Activated T-helper 1 cell treated with anti-CD3 and anti-CD28 coated beads, Interleukin-2, amount 50 U/mL, for 16 hours (primary cell): ENCODE measurements at places on chromosomes 7 and 10.

DNA sequence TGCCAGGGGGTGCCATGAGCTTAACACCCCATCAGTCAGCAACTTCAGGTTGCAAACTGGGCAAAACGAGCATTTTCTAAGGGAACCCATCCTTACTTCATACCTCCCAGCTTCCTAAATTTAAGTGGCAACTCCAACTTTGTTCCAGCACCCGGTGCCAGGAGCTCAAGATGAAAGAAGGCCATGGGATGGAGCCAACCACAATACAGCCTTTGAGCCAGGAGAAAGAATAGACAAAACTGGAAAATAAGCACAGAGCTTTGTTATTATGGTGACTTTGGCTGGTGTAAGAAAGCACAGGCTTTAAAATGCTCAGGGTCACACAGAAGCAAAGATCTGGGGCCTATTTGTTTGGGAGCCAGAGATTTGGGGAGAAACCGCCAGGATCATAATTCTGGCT lies 388.7 kb upstream of the MGMT start:
- DNase-seq = no peak

DNA sequence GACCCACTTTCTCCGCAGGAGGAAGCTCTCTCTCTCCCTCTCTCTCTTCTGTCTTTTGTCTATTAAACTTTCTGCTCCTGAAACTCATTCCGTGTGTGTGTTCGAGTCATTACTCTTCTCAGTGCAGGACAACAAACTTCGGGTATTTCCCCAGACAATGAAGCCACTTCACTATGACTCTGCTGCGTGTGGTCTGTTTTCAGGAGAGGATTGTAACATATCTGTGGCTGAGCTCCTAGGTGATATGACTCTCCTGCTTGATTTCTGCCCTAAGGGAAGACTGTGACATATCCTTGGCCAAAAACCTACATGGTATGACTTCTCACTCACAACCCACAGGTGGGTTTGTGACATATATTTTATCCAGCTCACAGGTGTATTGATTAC lies 39.9 kb upstream of the ZNF107 start:
- DNase-seq = no peak

DNA sequence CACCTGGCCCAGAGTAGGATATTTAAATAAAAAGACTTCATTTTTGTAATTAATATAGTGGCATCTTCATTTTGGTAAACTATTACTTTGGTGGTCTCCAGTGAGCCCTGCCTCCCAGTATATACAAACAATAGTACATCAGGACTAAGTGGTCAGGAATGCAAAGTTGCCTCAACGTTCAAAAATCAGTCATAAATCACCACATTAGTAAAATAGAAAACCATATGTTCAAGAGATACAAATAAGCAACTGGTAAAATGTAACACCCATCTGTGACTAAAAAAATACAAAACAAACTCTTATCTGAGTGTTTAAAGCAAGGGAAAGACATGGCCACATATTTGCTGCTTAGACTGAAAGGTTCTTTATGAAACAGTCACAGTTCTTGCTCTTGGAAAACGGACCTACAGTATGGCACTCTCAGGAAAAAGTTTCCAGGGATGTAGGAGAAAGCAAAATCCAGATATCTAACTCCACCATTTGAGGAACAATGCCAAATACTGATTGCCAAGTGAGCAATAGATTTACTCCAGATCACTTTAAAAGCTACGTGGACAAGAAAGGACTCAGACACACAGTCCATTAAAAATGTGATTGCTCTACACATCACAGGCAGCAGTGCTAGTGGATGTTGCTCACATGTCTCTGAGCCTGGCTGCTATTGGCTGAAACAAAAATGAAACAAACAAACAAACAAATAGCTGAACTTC lies 15.1 kb upstream of the RHOBTB1 start:
- DNase-seq = no peak

DNA sequence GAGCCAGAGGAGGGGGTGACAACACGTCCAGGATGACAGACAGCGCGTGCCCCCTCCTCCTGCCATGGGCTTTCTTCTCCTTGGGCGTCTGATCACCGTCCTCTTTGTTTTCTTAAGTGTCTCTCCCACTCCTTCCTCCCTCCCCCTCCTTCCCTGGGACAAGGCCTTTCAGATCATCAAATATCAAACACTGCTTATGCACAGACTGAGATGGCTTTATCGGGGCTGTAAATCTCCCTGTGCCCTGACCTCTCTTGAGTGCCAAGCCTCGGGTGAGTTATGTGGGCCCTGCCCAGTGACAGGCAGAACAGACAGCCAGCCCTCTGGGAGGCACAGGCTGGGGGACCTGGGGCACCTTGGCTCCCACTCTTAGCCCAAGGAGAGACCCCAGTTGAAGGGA lies 116.4 kb downstream of the C10orf105 start:
- no peak for DNase-seq

DNA sequence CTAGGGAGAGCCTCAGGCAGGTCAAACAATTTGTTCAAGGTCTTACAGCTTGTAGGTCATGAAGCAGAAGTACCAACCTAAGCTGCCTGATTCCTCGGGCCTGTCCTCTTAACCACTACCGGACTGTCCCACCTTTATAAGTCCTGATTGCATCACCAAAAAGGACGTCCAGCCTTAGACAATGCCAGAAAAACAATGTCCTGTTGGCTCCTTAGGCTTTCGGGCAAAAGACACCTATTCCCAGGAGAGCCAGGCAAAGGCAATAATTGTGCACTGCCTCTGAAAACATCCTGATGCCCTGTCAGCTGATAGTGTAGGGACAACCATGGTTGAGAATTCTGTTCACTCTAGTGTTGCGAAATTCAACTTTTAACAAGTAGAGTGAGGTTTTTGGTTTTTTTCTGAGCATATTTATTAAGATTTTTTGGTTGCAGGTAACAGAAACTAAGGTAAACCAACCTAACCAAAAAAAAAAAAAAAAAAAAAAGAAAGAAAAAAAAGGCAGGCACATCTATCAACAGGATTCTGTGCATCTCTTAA lies 40.5 kb downstream of the CDHR3 start:
- DNase-seq = no peak

DNA sequence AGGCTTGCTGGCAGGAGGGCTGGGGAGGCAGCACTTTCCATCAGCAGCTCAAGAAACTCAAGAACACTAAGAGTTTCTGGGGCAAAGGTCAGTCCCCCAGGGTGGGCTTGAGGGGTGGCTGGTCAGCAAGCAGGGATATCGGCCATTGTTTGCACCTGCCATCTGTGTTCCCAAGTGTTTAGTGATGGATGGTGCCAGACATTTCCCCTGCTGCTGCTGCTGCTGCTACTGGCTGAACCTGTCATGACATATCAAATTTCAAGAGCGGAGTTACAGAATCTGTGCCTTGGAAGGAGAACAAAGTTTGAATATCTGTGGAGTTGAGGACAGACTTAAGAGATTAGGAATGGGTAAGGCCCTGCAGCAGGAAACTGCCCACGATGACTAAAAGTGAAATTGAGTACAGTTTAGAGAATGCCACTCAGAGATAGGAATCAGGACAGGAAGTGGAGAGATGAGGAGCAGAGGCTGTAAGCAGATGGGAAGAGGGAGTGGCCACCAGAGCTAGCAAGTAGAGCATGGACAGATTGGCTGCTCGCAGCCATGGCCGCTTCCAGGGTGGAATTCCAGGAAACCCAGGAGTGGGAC lies 39.2 kb upstream of the PPP1R3C start:
- no peak for DNase-seq

GRCh38 chr10:77906951-77907421 lies 19.6 kb downstream of the DLG5 start:
- DNase-seq = no peak

- DNase-seq = no peak
Measured at GRCh38 chr7:140435252-140435895, 31.5 kb downstream of the RAB19 start.

- no peak for DNase-seq
Measured at GRCh38 chr7:105030447-105030846, 16.4 kb downstream of the KMT2E start.

- DNase-seq = no peak
Measured at GRCh38 chr10:52818019-52818418, 45.4 kb upstream of the MBL2 start.

DNA sequence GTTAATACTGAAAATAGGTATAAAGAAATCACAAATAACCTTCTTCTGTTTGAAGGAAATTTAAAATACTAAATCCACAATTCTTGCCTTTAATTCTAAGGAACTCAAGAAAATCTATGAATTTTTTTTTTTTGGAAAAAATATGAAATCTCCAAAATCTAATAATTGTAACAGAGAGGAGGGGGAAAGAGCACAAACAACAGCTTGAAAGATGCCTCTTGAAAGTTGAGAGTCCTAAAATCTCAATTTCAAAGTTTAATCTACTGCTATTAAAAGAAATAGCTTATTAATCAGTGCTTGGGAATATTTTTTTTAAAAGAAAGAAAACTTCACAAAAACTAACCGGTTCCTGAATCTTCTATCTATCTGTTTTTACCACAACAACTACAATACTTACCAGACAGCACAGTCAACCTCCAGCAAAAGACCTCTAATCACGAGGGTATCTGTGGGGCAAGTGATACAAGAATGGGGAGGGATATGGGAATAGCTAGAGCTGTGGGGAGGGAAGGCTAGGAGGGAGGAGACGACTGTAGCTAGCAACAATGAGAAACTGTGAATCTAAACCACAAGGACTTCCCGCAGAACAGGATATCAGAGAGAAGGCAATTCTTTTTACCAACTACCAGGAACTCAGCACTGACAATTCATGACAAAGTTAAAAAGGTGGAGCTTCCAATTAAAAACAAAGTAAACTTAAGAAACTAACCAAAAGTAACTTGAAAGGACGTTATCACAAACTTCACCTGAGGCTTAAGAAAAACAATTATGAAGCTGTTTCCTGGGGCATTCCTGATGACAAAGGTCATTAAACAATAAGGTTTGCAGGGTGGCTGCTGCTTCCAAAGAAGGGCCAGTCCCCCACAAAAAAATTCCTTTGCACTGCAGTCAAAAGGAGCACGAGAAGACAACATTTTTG lies at the start of gene USP54:
Gene USP54, minus strand, starts transcription at position 462 of the 919 bp plus-strand sequence. CDS start 15,684 bp downstream, outside the sequence.
- no peak for DNase-seq

GRCh38 chr10:61835946-61836887 lies 65.3 kb upstream of the ARID5B start:
- DNase-seq = no peak

GRCh38 chr7:988426-988911 lies 5.5 kb downstream of the CYP2W1 start:
- DNase-seq = no peak

DNA sequence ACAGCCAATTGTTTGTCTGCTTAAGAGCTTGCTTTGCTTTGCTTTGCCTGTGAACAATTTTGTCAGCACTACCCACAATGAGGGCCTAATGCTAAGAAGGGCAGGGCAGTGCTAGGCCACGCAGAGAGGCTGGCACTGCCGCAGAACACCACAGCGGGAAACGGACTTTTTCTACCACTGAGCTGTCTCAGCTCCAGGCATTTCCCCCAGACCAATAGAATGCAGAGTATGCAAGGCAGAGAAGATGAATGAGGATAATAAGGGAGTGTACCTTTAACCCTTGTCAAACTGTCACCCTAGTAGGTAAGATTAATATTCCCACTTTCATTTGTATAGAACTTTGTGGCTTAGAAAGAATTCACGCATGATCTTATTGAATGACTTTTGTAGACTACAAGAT lies 104.5 kb downstream of the SH3PXD2A start:
- DNase-seq = no peak

- DNase-seq = no peak
Measured at GRCh38 chr7:3177271-3177670, 123.8 kb upstream of the SDK1 start.

- DNase-seq = no peak
Measured at GRCh38 chr7:89336121-89336520, 540.6 kb upstream of the TEX47 start.

DNA sequence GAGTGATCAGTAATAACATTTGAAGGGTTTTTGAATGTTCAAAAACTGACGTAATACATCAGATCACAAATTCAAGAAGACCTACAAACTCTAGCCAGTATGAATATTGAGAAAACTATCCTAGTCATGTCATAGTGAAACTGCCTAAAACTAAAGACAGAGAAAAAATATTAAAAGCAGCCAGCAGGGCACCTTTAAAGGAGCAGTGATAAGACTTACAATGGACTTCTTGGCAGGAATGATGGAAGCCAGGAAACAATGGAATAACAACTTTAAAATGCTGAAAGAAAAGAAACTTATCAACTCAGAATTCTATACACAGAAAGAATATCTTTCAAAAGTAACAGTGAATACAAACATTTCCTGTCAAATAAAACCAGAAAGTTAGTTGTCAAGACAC lies 78.3 kb upstream of the CTBP2 start:
- no peak for DNase-seq

GRCh38 chr7:14275356-14275755 lies 285.9 kb upstream of the ETV1 start:
- no peak for DNase-seq

- no peak for DNase-seq
Measured at GRCh38 chr7:106037489-106038176, 74.5 kb downstream of the SYPL1 start.

- DNase-seq = no peak
Measured at GRCh38 chr7:109246330-109247077, 676.8 kb downstream of the DNAJB9 start.
